DMS153 (cell line): ENCODE measurements at places on chromosomes 12 and 14.

GRCh38 chr12:14193639-14194038 is 171.8 kb upstream of the ATF7IP start:
- no peak for DNase-seq

DNA sequence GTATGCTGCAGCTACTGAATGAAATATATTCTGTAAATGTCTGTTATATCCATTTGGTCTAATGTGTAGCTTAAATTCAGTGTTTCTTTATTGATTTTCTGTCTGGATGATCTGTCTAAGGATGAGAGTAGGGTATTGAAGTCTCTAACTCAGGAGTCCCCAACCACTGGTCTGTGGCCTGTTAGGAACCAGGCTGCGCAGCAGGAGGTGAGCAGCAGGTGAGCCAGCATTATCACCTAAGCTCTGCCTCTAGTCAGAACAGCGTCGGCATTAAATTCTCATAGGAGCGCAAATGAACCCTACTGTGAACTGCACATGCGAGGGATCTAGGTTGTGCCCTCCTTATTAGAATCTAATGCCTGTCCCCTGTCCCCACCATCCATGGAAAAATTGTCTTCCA is 329.7 kb upstream of the RGS6 start:
- DNase-seq: no peak

DNA sequence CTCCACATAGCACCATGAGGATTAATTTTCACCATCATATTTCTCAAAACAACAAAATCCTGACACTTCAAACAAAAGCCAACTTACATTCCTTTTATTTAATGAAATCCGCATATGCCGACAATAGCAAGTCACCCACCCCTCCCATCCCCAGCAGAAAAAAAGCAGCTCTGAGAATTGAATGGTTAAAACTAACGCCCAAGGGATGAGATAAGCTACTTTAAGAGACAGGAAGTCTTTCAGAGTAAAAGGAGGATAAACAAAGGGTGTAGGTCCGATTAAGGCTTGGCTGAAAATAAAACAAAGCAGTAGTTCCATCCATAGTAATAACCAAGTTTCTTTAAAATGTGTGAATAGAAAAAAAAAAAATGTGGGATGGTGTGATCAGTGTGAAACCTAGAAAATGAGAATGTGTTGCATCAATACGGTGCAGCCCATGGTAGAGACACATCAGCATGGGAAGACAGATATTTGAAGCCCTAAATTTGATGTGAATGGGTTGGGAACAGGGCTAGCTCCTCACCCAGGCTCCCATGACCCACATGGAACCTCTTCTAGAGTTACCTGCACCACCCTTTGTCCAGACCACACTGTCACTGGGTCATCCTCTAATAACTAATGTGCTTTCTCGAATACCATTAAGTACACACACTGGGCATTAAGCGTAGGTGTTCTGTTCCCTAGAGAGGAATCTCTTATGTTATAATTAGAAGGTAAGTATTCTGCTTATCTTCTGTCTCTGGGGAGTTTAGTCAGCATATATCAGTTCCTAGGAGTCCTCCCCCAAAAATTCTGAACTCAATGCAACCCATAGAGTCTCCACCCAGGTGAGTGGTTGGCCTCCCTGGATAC is 31.7 kb downstream of the RTRAF start:
- DNase-seq: no peak

DNA sequence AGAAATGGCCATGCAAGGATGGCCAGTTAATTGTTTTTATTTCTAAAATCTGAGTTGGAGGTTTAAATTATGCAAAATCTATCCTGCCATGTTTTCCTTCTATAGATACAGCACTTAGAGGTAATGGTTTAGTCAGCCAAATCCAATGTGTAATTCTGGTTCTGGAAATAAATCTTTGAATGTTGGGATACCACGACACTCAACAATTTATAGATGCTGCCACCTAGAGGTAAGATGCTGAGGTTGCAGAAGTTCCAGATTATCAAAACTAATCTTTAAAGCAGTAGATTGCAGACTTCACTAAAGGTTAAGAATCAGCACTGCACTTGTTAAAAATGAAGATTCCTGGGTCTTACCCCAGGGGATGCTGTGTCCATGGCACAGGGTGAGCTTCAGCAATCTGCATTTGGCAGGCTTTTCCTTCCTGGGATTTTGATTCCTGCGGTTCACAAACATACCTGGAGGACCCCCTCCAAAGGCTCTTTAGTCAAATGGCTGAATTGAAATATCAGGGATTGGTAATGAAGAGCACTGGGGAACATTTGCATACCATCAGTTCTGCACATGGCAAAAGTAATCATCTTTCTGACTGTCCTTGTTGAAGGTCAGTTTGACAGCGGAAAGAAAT is 53.4 kb upstream of the ANO4 start:
- no peak for DNase-seq

- no peak for DNase-seq
These were observed 11.5 kb upstream of the TDRD9 start for GRCh38 chr14:103916636-103917262.

GRCh38 chr12:75694534-75695268 is 183.3 kb upstream of the KRR1 start:
- no peak for DNase-seq

DNA sequence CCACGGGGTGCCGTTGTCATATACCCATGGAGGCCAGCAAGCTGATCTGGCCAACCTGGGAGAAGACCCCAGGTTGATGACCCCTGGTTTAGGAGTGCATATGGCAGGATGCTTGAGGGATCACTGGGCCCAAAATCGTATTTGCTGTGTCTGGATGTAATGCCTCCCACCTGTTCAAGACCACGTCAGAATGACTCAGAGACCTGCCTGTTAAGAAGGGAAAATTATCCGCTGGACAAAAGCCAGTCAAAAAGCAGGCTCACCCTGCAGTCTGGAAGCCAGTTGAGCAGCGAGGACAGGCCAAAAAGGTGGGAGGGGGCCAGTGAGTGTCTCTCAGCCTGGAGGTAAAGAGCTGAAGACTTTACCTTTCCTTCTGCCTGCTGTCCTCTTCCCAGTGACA is 449.2 kb downstream of the DPF3 start:
- no peak for DNase-seq
